ENCODE measurements at places on chromosomes 12 and 14. TPM values are rescaled to one million over a fixed set of nuclear protein-coding genes. Genes with fewer than 3 reads are reported as not detected.

DNA sequence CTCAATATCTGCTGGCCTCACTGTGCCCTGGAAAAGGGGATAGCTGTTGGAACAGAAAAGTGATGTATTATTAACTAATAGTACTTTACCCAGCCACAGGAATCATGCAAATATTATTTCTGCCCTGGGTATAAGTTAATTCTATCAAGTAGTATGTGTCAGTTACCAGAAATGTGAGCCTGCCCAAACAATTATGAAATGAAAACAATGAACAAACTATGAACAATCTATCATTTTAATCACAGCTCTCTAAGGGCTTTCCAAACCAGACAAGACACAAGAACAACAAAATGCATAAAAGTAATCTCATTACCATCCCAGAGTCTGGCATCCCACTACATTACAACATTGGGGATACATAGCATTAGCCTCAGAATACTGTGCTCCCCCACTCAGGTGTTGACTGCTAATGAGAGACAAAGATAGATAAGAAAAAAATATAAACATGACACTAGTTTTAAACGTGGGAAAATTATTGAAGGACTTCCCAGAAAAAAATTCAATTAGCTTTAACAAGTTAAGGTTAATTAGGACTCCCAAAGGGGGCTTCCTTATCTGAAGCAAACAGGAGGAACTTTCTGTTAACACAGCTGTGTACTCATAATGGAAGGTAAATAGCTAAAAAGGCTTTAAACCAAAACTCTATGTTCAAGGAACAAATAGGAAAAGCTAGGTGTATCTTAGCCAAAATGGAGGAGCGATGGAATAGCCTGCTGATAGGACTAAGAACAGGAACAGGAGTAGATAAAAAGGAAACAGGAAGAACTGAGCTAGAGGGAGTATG is 3.3 kb downstream of the DCAF5 start:
- DNase-seq: no peak

DNA sequence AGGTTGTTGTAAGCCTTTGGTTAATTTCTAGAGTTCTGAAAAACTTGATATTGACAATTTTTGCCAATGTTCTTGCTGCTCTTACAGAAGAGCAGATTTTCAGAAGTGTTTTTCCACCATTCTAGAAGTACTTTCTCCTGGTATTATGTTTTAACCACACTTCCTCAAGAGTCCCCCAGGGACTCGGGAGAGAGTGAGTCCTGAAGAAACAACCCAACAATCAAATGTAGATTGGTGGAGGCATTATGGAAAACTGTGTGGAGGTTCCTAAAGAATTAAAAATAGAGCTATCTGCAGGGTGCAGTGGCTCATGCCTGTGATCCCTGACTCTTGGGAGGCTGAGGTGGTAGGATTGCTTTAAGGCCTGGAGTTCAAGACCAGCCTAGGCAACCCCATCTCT is 26.7 kb downstream of the OR10P1 start:
- DNase-seq: no peak

GRCh38 chr12:47767216-47767724 is 5.8 kb upstream of the SLC48A1 start:
- no peak for DNase-seq

DNA sequence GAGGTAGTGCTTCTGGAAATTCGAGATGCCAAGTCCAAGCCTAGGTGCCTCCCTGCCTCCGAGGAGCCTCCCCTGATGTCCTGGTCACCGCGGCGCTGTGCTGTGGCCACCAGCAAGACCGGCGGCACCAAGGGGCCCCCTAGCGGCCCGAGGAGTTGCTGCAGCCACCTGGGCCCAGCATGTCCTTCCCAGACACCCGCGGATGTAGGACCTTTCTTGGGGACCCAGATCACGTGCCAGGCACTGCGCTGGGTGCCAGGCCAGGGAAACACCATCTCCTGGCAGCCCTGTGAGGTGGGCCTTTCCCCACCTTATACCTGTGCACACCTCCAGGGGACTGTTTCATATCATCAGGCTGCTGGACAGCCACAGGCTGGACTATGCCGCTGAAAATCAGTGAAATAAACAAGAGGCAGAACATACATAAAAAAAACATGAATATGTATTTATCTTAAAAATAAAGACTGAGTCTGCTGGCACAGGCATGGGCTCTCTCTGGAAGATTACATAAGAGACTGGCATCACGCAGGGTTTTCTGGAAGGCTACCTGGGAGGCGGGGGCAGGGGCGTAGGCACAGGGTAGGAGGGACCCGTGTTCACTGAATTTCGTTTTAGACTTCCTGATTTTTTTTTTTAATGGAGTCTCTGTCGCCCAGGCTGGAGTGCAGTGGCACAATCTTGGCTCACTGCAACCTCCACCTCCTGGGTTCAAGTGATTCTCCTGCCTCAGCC is 15.9 kb upstream of the HHIPL1 start:
- DNase-seq: peak; percentile 80

DNA sequence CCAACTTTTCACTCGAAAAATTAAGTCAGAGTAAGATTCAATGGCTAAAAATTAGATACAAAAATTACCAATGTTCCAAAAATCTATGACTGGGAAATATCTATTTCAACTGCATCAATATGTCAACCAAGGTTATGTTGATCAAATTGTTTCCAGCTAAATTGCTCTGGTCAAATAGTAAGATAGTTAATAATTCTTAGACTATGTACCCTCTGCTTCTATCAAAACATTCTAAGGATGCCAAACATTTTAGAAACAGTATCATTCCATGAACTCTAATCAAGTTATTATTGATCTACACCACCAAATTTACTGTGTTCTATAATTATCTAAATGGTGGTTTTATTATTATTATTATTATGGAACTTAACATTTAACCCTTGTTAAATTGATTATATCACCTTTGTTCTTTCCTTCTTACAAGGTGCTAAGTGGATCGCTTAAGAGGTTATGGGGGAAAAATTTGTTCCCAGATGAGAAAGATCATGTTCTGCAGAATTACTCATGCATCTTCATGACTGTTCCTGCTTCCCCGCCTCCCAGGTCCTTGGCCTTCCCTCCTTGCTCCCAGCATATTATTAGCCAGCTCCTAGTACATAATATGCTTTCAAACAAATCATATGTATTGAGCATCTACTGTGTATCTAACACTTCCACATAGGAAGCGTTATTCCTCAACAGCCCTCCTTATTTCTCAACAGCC is 240.5 kb upstream of the KRR1 start:
- no peak for DNase-seq

The KIF26A gene
- 7.6 TPM for total RNA-seq

- DNase-seq: no peak
Observed at GRCh38 chr12:50257236-50258166, 25.8 kb downstream of the LIMA1 start.

DNA sequence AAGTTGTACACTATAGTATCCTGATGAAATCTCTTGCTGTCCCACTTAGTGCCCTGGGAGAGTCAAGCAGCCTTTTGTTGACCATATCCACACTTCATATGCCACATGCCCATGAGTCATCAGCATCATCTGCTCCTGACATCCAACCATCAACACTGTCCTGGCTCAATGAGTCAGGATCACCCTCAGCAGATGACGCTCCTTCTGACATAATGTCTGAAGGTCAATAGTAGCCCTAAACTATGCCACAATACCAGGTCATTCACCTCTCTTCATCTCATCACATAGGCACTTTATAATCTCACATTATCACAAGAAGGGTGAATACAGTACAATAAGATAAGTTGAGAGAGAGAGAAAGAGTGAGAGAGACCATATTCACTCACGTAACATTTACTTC is 369.0 kb upstream of the FAR2 start:
- DNase-seq: no peak

The KLHL28 gene
- 10.5 TPM for total RNA-seq

GRCh38 chr12:64729909-64730587 is 29.2 kb downstream of the GNS start:
- no peak for DNase-seq

DNA sequence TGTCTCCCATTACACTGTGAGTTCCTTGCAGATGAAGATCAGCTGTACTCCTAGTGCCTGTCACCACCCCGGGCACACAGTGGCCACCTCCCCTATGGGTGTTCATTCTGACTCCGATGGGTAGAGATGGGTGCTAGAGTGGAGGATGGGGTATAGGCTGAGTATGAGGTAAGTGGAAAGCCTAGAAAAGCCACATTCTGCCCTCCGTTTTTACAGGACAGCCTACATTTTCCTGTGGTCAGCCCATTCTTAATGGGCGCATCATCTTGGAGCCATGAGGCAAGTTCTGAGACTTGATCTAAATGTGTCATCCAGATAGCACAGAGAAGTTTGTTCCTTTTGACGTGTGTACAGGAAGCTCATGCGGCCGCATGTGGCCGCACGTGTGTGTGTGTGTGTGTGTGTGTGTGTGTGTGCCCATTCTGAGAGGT is 166.7 kb upstream of the HIF1A start:
- DNase-seq: no peak

The NUP37 gene
- 16.5 TPM for total RNA-seq

DNA sequence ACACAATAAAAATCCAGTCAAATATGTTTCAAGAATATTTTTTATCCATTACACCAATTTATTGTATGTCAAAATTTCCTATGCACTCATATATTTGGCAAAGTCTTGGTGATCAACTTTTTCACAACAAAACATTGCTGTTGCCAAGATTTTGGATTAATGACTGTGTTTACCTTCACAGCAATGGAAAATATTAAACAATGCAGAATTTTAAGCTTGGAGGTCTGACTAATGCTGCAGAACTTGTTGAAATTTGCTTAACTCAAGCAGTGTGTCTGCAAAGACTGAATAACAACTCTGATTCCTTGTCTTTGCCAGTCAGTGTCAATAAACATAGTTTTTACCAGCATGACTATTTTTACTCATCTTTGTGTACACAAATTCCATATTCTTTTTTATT is 336.4 kb downstream of the CCER1 start:
- DNase-seq: no peak

The RIMBP2 gene
- total RNA-seq: 0.31 TPM

The KCNMB4 gene
- 2.6 TPM for total RNA-seq

DNA sequence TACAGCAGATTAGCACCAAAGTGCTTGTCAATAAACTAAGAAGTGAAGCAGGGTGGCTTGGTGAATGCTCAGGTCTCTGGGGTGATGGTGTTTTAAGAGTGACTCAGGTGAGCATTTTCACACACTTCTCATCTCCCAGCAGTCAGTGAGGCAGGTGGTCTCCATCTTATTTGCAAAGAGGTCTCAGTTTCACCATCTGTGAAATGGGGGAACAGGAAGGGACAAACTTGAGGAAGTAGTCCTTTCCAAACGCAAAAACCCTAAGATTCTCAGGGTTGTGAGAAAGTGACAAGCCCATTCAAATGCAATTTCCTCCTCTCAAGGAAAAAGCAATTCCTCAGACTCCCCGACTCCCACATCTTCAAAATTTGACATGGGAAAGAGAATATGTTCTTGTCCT is 54.1 kb downstream of the CMKLR1 start:
- DNase-seq: no peak

- DNase-seq: peak; percentile 21
Observed at GRCh38 chr12:65631621-65632111, 192.6 kb upstream of the HMGA2 start.

- no peak for DNase-seq
Observed at GRCh38 chr12:26185532-26186320, 9.6 kb upstream of the SSPN start.

- DNase-seq: peak; percentile 69
Observed at GRCh38 chr14:31937730-31938346, 139.3 kb upstream of the ARHGAP5 start.

DNA sequence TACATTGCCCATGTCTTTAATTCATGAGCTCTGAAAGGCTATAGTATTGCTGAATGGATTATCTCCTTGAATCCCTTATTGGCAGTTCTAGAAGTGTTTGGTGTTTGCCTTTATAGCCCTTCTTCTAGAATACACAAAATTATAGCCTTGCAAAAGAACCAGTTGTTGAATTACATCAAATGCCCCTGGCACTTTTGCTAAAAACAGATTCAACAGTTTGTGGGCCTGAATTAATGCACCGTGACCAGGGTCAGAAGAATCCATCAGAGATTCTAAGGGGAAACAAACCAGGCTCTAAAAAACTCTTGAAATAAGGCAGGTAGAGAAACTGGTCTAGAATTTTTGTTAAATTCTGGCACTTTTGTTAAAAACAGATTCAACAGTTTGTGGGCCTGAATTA is 197.8 kb downstream of the SOX5 start:
- DNase-seq: no peak

GRCh38 chr12:109637996-109638395 is 64.4 kb downstream of the MVK start:
- DNase-seq: no peak

The TMCC3 gene
- 5.7 TPM for total RNA-seq

GRCh38 chr12:25550186-25550585 is 2.9 kb downstream of the LMNTD1 start:
- DNase-seq: no peak

The GALNT16 gene
- 50.0 TPM for total RNA-seq

GRCh38 chr12:64814432-64814831 is 10.0 kb upstream of the TBC1D30 start:
- DNase-seq: no peak

DNA sequence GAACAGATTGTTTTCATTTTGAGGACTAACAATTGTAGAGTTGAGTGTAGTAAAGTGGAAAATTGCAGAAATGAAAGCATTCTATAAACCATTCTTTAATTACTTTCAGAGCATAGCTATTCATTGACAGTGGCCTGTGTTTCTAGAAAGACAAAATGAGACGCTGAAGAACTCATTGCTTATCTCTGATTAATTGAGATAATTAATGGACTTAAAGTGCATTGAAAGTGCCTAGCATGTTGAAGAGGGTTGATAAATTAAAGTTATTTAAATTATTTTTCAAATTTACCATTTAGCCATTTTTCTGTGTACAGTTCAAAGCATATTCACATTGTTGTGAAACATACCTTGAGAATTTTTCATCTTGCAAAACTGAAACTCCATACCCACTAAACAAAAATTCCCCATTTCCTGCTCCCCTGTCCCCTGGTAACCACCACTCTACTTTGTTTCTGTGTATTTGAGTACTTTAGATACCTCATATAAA is 57.4 kb downstream of the DAAM1 start:
- DNase-seq: no peak

DNA sequence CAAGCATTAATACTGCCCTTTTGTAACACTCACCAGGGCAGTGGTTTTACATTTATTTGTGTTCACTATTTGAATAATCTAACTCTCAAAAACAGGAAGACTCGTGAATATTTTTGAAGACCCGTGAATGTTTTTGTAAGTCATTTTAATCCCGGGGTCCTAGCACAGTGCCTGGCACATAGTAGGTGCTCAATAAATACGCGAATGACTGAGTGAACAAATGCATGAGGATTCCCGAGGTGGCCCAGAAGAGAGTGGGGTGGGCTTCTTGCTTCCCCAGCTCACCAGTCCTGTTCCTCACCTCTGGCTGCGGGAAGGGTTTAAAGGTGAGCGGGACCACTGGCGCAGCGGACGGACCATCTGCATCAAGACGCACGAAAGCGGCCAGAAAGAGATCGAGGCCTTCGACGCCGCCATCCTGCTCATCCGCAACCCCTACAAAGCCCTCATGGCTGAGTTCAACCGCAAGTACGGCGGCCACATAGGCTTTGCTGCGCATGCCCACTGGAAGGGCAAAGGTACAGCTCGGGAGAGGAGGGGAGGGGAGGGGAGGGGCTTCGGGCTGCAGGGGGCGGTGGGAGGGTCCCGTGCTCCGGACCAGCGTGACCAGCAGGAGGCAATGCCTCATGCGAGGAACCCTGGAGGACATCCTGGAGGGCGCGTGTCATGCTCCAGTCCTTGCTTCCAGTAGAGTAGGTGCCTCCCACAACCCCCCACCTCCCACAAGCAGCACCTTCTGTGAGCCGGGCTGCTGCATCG is 98.9 kb downstream of the CMKLR1 start:
- no peak for DNase-seq

Data from left cardiac atrium (tissue), 4 donors.